ENCODE measurements at places on chromosomes 4 and X.

DNA sequence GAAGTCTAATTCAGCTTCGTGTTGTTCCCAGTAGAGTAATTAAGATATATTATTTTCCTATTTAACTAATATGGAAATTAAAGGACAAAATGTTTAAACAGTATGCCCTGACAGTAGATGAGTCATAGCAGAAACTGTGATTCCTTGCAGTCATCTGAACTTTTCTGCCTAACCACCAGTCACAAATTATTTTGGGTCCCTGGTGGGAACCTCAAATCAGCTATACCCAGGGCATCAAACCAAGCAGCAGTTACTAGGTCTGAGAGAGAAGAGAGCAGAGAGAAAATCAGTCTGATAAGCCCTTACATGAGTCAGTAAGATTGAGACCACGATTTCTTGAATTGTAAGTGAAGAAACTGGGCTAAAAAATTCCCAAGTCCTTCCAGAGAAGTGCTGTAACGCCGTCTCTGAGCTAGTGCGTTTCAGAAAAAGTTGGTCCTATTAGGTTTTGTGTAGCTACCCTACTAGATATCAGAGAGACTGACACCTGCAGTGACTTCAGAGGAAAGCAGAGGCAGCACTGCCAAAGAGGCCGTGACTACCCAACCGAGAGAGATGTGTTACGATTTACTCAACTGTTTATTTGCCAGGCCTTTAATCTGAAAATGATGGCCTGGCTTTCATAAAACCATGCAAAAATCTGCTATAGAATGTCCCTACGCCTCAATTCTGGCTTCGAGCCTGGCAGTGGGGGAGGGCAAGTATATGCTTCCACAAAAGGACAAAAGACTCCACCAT, 21.7 kb upstream of the GPM6A start:
- peak; percentile 74 for DNase-seq

GRCh38 chr4:119517361-119518229, 111.0 kb downstream of the PDE5A start:
- DNase-seq, result no peak

GRCh38 chr4:110055158-110055768, 142.6 kb downstream of the EGF start:
- DNase-seq, result no peak

DNA sequence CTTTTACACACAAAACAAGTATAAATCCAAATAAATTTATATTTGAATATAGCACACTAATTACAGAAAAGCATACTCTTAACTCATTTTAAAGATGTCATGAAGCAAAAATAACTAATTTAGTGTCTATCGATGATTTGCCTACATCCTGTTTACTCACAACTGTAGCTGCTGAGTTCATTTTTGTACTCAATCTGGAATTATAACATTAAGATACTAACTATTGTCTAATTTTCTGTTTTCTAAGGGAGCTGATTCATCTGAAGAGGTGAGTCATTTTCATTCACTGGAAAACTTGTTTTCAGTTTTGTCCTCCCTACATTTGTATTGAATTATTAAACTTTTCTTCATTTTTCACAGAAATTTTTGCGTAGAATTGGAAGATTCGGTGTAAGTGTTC, 3.7 kb downstream of the STATH start:
- DNase-seq, result no peak

DNA sequence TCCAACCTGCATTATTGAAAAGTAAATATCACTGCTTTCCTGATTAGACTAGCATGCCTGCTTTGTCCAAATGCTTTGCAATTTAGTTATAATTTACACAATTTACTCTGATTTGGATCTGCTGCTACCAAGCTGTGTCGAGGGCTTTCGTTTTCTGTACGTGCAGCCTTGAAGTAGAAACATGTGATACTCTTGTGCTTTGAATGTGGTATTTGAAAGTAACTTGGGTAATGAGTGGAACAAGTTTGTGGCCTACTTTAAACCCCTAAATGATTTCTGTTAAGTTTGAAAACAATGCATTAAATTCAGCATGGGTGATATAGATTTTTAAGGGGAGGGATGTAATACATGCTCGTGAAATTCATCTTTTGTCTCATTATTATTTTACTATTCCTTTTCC, 240.7 kb downstream of the IQCM start:
- DNase-seq, result no peak

GRCh38 chr4:148998719-148999118, 556.5 kb upstream of the NR3C2 start:
- peak; percentile 22 for DNase-seq

- no peak for DNase-seq
Observed at GRCh38 chr4:7978907-7979651, 39.4 kb upstream of the AFAP1 start.

GRCh38 chr4:15718959-15719358, 16.1 kb downstream of the BST1 start:
- DNase-seq, result no peak

DNA sequence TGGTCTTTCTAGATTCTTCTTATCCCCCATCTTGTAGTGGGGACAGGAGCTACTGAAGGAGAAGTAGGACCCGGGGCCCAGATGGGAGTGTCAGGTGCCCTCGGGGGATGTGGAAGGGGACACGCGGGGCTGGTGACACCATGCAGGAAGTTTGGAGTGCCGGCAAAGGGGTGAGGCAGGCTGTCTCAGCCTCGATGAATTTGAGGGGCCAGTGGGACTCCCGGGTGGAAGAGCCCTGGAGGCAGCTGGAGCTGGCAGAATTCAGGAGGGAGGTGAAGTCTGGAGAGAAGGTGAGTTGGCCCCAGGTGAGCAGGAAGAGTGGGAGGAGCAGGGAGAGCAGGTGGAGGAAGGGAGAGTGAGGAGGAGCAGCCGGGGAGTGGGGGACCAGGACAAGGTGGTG, 101.7 kb downstream of the CPZ start:
- DNase-seq, result no peak

- DNase-seq, result no peak
Observed at GRCh38 chr4:20464381-20464780, 212.7 kb downstream of the SLIT2 start.

DNA sequence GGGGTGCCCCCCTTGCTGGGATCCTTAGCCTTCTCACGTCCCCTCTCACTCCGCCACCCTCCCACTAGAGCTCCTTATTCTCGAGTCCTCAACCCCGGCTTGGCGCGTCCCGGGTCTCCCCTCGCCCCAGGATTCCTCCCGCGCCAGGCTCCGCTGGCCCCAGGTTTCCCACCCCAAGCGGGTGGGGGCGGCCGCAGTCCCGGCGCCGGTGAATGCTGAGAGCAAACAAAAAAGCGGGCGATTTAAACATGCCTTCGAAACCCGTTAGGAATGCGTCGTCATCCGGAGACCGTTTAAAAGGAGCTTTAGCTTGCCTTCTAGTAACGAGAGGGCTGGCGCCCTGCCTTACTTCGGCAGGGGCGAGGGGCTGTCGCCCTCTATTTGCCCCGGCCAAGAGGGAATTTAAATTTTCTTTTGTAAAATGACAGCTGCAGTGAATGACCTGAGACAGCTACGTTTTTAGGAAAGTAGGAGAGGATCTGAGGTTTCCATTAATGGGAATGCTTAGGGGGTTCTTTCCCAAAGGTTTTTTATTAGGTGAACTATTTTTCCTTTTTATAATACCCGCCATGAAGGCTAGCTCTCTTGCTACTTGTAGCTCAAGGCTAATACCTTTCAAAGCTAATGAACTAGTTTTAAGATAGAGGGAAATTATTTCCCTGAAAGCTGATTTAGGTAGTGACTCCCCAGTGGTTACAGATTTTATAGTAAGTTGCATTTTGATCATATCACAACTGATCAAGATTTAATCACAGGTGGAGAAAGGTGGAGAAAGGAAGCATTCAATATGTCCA, 3.1 kb downstream of the JADE1 start:
- peak; percentile 62 for DNase-seq

DNA sequence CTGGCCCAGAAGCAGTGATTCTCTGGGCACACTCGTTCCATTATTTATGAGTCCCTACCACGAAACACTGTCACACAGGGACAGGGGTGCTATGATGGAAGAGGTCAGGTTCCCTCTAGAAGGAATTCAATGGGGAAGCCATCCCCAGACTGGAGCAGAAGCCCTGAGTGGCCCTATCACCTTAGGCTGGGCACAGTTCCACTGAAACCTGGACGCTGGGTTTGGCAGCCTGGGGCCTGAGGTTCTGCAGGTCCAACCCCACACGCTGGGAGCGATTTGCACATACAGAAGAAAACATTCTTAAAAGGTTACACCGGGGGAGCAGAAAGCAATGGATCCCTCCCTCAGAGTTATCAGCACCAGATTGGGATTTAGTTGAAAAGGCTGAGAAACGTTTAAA, 63.3 kb downstream of the PHKA2 start:
- DNase-seq, result no peak

DNA sequence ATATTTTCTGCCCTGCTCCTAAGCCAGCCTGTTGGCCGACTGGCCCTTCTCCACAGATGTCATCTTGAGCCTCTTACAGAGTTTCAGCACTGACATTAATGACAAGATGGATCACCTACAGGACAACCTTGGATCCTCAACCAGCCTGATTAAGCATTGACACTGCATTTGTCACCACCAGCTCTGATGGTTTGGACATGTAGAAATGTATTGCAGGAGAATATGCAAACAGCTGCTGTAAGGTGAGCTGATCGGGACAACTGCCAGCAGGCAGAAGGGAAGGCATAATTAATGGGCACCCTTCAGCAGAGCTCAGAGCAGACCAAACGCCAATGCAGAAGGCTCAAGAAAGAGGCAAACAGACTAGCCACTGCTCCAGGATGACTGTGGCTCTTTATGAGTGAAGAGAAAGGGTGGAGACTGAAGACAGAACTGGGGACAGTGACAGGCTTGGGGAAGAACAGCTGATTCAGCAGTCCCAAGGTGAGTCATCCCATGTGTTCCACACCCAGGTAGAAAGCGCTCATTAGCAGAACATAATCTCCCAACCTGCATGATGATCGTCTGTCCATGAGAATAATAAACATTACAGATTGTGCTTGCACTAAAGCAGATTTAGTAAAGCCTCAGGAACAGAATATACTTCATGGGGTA, 6.7 kb downstream of the CORIN start:
- no peak for DNase-seq

- no peak for DNase-seq
Observed at GRCh38 chr4:76943129-76943620, 6.4 kb upstream of the SEPTIN11 start.

GRCh38 chrX:130158311-130158710, 7.3 kb downstream of the AIFM1 start:
- no peak for DNase-seq

GRCh38 chrX:65451663-65452062, 82.9 kb downstream of the LAS1L start:
- peak; percentile 19 for DNase-seq

GRCh38 chr4:140989944-140990343, 143.3 kb downstream of the RNF150 start:
- DNase-seq, result no peak

DNA sequence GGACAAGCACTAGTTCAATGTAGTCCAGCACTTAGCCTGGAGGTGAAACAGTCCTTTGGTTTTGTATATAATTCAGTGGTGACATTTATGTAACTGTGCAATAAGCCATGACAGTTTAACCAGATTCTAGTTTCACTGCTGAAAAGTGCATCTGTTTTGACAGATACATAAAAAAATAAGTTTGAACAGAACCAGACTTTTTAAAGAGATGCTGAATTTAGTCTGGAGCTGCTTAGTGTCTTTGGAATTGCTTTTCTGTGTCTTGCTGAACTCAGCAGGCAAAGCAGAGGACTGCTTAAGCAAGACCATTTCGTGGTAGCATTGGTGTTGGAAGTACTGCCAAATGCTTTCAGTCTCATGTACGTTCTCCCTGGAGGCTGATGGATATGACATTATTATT, 393.5 kb downstream of the MAPK10 start:
- DNase-seq, result no peak

- no peak for DNase-seq
Observed at GRCh38 chrX:110414679-110415439, 56.2 kb downstream of the RTL9 start.

DNA sequence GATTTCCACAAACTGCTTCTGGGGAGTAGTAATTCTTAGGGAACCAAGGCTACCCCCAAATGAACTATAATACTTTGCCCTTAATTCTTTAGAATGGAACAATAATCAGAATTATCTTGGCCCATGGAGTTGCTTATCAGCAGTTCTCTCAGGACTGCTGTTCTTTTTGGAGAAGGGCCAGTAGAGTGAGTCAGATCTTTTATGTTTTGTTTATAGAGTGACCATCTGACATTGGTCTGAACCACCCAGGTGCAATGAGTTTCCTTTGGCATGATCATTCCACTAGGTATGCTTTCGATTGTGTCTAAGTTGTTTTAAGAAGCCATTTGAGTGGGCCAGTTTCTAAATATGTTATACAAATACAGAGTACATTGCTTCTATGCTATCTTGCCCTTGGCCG, 31.8 kb downstream of the PRRG1 start:
- no peak for DNase-seq

DNA sequence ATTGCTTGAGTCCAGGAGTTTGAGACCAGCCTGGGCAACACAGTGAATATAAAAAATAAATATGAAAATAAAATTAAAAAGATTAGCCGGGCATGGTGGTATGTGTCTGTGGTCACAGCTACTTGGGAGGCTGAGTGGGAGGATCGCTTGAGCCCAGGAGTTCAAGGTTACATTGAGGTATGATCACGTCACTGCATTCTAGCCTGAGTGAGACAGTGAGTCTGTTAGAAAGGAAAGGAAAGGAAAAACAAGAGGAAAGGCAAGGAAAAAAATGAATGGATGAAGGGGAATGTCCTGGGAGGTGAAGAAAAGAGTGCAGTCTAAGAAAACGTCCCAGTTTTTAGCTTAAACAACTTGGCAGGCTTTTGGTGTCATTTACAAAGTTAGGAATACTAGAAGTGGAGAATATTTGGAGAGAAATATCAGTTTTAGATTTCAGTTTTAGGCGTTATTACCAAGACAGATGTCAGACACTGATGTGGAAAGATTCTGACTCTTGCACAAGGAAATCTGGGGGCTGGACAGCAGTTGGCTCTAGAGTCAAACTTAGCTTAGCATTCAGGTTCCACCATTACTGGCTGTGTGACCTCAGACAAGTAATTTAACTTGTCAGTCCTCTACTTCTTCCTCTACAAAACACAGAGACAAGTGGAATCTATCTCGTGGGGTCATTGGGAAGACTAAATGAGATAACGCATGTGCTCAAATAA, 139.0 kb downstream of the TSPAN5 start:
- DNase-seq, result no peak

DNA sequence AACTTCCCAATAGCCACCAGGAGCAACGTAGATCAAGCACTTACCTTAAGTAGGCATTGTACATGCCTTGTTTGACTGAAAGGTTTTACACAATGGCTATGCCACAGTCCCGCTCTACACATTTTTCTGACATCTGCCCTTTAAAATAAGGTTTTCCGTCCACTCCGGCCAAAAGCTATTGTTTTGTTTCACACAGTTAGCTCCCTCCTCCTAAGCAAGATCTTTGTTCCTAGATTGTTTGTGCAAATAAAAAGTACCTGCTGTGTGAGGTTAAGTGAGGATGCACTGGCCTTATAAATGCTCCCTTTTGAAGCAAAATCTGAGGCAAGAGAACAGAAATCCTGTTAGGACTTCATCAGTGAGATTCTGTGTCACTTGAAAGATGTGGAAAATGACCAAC, 11.8 kb downstream of the SCD5 start:
- no peak for DNase-seq

- DNase-seq, result peak; percentile 61
Observed at GRCh38 chrX:46642145-46642544, 68.6 kb downstream of the CHST7 start.

GRCh38 chrX:39753293-39753996, 344.3 kb downstream of the BCOR start:
- DNase-seq, result no peak

GRCh38 chrX:48694776-48695533, 1.6 kb upstream of the SUV39H1 start:
- DNase-seq, result no peak

- no peak for DNase-seq
Observed at GRCh38 chrX:5780821-5781220, 447.8 kb downstream of the NLGN4X start.

GRCh38 chrX:85619962-85620361, 240.5 kb upstream of the POF1B start:
- DNase-seq, result no peak

All from HAP-1 (cell line).